ENCODE measurements at places on chromosomes 5 and 9.

DNA sequence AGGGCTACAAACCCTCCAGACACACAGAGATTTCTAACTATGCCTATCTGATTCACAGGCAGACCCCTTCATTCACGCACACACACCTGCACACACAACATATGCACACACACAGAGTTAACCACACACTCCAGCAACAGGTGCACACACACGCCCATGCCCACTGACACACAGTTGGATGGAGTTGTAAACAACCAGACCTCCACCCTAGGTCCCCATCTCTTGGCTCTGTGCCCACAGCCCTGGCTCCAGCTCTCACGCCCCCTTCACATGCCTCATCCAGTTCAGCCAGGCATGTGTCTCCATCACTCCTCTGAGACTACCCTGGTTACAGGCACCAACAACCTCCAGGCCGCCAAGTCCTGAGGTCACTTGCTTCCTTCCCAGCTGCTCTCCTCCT, 61.1 kb downstream of the PSD2 start:
- DNase-seq, result no peak

DNA sequence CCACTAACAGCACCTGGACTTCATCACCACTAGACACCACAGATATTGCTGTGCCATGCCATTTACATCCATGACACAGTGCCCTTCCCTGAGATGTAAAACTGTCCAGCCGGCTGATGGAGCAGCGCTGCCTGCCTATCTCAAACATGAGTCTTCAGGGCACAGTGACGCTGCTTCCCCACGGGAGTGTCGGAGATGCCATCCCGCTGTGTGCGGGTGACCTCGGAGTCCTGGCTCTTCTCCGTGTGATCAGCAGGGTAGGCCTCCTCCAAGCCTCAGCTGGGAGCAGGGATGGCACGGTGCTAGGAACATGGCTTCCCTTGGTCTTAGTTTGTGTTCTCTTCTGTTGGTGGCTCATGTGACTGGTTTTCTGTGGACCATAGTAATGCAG, 130.3 kb upstream of the FAM120A start:
- DNase-seq, result no peak

- no peak for DNase-seq
Observed at GRCh38 chr9:72257814-72258213, 107.2 kb downstream of the ZFAND5 start.

DNA sequence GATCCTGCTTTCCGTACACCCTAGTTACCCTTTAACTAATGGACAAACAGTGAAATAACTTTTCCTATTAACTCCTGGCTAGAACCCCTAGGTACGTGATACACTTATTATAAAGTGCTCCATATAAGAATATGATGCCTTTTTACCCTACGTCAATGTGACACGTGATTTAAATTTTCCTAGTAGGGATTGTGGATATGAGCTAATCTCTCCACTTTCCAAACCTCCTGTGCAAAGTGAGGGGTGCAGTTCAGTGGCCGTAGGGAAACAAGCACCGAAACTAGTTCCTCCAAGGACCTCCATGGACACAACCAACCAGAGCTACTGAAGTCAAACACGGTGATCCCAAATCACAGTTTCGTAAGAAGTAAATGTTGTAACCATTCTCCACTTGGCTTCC, 19.3 kb downstream of the NFIB start:
- DNase-seq, result no peak

- no peak for DNase-seq
Observed at GRCh38 chr5:4258170-4258569, 662.5 kb downstream of the IRX1 start.

GRCh38 chr5:68272289-68272688, 56.7 kb downstream of the PIK3R1 start:
- DNase-seq, result no peak

GRCh38 chr5:59897075-59897474, 3.5 kb upstream of the PDE4D start:
- DNase-seq, result no peak

GRCh38 chr5:170183816-170184687, 48.7 kb upstream of the C5orf58 start:
- peak; percentile 59 for DNase-seq

- DNase-seq, result no peak
Observed at GRCh38 chr5:23289162-23289561, 218.2 kb upstream of the PRDM9 start.

DNA sequence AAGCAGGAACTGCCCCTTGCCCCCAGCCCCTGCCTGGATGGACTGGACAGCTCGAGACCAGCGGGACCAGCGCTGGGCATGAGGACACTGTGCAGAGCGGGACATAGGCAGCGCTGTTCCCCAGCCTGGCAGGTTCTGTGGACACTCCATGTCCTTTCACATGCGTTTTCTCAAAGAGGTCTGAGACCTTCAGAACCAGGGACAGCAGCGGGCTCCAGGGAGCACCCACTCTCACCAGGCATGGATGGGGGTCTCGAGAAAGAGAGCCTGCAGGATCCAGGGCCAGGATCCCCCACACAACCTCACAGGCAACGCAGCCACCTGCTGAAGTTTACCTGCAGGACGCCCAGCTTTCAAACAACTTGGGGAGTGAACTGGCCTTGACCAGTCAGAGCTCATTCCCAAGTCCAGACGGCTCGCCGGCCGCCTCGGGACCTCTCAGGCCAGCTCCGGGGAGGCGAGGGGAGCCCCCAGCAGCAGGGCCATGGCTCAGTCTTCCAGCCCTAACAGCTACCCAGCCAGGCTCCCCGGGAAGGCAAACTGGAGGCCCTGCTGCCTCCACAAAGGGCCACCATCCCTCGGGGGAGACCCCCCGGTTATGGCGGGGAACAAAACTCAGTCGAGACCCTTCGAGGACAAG, 72.5 kb upstream of the SARDH start:
- no peak for DNase-seq
